NCI-H1105 (cell line): ENCODE measurements at places on chromosomes 7 and 10.
A peak's percentile ranks its signal among the peaks of the same experiment; 100 is the strongest.

GRCh38 chr10:52818019-52818418, 45.4 kb upstream of the MBL2 start:
- DNase-seq, result no peak

GRCh38 chr7:55365205-55365674, at the start of gene LANCL2:
LANCL2 (plus strand) TSS chr7:55365337; CDS start chr7:55366026, 689 bp downstream.
- peak; percentile 61 for DNase-seq

- DNase-seq, result no peak
Measured at GRCh38 chr10:33355274-33355673, 20.8 kb upstream of the NRP1 start.

- DNase-seq, result no peak
Measured at GRCh38 chr7:44973610-44974401, 5.0 kb downstream of the MYO1G start.
